ENCODE measurements at places on chromosomes 16 and 17. TPM values are rescaled to one million over a fixed set of nuclear protein-coding genes. Genes with fewer than 3 reads are reported as not detected.
A peak's percentile ranks its signal among the peaks of the same experiment; 100 is the strongest.

CFAP119 gene
- 3.5 TPM for polyA plus RNA-seq

CCR7 gene
- 2.1 TPM for polyA plus RNA-seq

TMC5 gene
- polyA plus RNA-seq, result not detected

TBC1D28 gene
- polyA plus RNA-seq, result not detected

SMIM5 gene
- 2.2 TPM for polyA plus RNA-seq

RNF222 gene
- polyA plus RNA-seq, result not detected

- H3K36me3 ChIP-seq, result no peaks in the 10 kb centered on the region
- no peaks in the 10 kb centered on the region for H3K27me3 ChIP-seq
- DNase-seq, result no peak
- peak overlapping the region; percentile 100 for H3K4me3 ChIP-seq
- H3K4me1 ChIP-seq, result peaks cover 39% of the 10 kb centered on the region
These were observed 501 bp upstream of the AP2B1 start for GRCh38 chr17:35586569-35587073.

DNA sequence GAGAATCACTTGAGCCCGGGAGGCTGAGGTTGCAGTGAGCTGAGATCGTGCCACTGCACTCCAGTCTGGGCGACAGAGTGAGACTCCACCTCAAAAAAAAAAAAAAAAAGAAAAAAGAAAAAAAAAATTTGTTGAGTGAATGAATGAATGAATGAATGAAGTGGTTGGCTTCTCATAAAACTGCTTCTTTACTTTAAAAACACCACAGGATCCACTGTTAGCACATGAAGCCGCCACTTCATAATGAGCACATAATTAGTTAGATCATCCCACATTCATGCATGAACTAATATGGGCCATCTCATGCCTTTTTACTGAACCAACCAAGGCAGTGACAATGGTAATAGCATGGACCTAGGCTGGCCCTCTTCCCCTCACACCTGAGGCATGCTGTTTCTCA lies 135.0 kb upstream of the XYLT1 start:
- no peaks in the 10 kb centered on the region for H3K4me1 ChIP-seq
- H3K27me3 ChIP-seq, result no peaks in the 10 kb centered on the region
- no peaks in the 10 kb centered on the region for H3K36me3 ChIP-seq
- DNase-seq, result no peak
- no peak overlapping the region for H3K27ac ChIP-seq

DNA sequence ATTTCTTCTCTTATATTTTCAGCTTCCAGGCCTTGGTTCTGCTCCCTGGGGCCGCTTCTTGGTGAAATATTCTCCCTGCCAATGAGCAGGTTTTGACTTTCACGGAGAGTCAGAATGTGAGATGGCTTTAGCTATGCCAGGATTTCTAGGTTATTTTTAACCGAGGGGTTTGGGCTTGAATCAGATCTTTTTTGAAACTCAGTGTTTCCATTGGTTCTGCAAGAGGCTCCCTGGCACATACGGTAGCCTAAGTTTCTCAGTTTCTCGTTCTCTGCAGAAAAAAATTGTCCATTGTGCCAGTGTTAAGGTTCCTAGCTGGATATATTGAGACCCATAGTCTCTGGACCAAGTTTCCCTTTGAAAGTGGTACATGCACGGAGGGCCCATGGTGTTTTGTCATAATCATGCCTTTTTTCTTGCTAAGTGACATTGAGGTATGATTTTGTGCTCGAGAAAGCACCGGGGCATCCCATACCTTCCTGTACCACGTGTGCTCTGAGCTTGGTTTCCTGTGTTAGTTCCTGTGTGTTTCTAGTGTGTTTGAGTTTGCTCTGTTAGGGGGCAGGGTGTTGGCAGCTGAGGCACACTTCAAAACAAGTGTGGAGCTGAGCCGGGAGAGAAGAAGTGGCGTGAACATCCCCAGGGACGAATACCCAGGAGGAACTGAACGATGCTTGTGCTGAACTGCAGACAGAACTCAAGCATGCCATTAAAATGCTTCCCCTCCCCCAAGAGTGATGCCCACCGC lies 127.2 kb downstream of the HS3ST3B1 start:
- no peaks in the 10 kb centered on the region for H3K36me3 ChIP-seq
- no peak overlapping the region for H3K27ac ChIP-seq
- no peaks in the 10 kb centered on the region for H3K27me3 ChIP-seq
- peaks cover 11% of the 10 kb centered on the region for H3K4me1 ChIP-seq
- no peak for DNase-seq
- no peak overlapping the region for H3K4me3 ChIP-seq

- H3K4me3 ChIP-seq, result no peak overlapping the region
- no peaks in the 10 kb centered on the region for H3K36me3 ChIP-seq
- DNase-seq, result no peak
- H3K4me1 ChIP-seq, result no peaks in the 10 kb centered on the region
- no peak overlapping the region for H3K27ac ChIP-seq
- no peaks in the 10 kb centered on the region for H3K27me3 ChIP-seq
These were observed 7.7 kb upstream of the PCTP start for GRCh38 chr17:55743103-55743679.

DNA sequence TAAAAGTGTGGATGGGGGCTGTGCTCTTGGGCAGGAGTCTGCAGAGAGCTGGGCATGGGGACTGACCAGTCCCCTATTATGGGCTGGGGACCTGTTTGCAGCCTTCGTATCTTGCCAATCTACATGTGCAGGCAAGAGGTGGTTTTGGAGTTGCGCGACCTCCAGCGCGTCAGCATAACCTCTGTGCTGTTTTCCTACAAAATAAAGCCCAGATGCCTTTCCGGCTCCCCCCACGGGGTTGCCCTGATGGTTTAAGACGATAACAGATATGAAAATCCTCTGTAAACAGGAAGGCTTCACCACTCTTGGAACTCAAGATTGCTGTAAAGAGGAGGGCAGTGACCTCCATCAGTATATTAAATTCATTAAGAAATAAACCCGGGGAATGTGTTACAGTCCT lies 16.5 kb upstream of the SPPL2C start:
- H3K36me3 ChIP-seq, result no peaks in the 10 kb centered on the region
- H3K4me3 ChIP-seq, result no peak overlapping the region
- H3K4me1 ChIP-seq, result no peaks in the 10 kb centered on the region
- peaks cover 3% of the 10 kb centered on the region for H3K27me3 ChIP-seq
- DNase-seq, result no peak

DNA sequence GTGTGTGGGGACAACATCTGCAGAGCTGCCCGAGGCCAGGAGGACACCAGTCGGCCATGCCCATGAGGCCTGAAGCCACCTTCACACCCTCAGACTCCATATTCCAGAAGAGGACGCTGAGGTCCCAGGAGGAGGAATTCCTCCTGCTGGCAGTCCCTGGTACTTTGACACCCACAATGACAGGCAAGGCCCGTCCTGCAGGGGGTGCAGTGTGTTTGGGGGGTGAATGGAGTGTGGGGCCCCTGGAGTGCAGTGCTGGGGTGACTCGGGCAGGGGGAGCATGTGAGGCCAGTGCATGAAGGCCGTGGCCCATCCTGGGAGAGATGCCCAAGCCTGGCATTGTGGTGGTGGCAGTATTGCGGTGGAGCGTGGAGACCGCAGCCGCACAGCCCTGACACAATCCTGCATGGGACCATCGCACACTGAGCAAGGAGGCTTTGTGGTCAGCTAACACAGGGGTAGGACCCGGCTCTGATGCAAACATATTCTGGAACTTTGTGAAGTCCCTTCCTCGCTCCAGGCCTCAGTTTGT lies 52.2 kb downstream of the ZDHHC7 start:
- H3K27me3 ChIP-seq, result no peaks in the 10 kb centered on the region
- no peak for DNase-seq
- no peaks in the 10 kb centered on the region for H3K36me3 ChIP-seq
- no peak overlapping the region for H3K27ac ChIP-seq
- H3K4me1 ChIP-seq, result no peaks in the 10 kb centered on the region

DNA sequence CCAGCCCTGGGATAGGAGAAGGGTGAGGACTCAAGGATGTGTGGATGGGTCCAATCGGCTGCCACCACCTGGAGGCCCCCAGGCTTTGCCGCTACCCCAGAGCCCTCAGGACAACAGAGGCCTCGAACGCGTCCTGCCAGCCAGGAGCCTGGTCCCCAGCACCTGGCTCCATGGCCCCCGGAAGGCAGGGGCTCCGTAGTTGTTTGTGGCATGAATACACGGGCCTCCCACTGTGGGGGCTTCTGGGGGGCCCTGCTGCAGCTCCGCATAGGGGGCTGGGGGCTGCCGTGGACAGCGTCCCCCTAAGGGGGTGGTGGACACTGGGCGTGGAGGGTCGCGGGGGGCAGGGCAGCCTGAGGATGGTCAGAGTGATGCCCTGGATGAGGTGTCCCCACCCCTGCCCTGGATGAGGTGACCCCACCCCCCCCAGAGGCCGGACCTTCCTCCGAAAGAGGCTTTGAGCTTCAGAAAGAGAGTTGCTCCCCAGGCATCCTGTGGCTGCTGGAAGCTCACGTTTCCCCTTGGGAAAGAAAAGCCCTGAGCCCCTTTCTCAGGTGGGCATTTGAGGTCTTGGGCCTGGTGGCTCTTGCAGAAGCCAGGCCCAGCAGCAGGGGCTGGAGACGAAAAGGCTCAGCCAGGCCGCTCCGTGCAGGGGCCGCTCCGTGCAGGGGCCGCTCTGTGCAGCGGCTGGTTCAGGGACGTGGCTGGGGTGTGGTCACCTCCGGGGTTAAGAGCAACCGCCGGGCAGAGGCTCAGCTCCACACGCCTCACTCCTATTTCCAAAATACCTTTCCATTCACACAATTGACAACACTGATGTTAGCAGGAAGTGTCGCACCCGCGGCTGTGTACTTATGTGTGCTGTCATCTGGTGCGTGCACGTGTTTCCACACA lies 40.3 kb upstream of the GNG13 start:
- H3K4me1 ChIP-seq, result no peaks in the 10 kb centered on the region
- no peak for DNase-seq
- H3K36me3 ChIP-seq, result no peaks in the 10 kb centered on the region
- no peak overlapping the region for H3K27ac ChIP-seq
- no peaks in the 10 kb centered on the region for H3K27me3 ChIP-seq
